ENCODE measurements at places on chromosomes 13 and 19.

GRCh38 chr13:87084192-87084591, 587.0 kb upstream of the SLITRK5 start:
- DNase-seq, result no peak

DNA sequence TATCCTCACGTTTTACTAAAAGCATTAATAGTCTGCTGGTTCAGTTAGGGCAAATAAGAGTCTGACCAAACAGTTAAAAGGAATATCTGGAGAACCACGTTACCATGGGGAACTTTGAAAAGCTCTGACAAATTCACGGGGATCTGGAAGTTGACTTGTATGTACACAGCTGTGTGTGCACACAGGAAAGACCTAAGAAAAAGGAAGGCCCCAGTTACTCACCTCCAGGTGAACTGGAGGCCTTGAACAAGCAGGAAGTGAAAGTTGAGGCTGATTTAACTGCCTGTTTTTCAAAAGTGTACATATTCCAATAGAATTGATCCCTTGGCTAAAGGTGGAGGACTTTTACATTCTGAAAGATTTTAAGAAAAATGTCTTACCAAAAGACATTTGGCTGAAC, 1891.6 kb upstream of the PCDH20 start:
- DNase-seq, result no peak

DNA sequence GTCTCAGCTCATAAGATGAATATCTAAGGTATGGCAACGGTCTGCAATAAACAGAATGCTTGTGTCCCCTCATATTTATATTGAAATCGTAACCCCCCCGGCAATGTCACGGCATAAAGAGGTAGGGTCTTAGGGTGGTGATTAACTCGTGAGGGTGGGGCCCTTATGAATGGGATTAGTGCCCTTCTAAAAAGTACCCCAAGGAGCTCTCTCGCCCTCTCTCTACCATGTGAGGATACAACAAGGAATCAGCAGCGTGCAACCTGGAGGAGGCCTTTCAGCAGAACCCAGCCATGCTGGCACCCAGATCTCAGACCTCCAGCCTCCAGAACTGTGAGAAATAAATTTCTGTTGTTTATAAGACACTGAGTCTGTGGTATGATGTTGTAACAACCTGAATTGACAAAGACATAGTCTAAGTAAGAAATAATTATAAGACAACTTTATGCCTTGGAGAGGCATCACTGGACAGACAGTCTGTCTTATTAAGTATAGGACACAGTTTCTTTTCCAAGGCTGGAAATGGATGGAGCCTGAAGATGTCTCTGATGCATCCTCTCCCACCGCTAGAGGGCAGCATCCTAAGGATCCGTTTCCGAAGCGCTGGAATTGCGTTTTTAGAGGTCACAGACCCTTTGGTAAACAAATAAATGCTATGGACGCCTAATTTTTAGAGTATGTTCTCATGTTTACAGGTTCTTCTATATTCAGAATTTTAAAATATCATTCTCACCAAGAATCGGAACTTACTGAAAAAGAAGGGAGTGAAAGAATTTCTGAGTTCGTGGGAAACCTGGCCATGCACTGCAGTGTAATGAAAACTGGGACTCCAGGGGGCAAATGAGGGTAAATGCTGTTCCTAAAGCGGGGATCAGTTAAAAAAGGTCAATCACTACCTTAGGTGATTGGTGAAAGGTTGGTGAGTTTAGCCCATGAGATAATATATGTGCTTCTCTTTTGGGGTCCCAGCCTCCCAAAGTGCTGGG, 13.3 kb upstream of the LEUTX start:
- DNase-seq, result peak; percentile 7

DNA sequence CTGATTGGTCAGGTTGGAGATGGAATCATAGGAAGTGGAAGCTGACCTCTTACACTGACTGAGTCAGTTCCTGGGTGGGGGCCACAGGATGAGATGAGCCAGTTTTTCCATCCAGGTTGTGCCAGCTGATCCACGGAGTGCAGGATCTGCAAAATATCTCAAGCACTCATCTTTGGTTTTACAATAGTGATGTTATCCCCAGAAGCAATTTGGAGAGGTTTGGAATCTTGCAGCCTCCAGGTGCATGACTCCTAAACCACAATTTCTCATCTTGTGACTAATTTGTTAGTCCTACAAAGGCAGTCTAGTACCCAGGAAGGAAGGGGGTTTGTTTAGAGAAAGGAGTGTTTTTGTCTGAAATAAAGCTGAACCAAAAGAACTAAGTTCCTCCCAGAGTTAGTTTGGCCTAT, 212.8 kb downstream of the SLITRK6 start:
- peak; percentile 95 for DNase-seq

DNA sequence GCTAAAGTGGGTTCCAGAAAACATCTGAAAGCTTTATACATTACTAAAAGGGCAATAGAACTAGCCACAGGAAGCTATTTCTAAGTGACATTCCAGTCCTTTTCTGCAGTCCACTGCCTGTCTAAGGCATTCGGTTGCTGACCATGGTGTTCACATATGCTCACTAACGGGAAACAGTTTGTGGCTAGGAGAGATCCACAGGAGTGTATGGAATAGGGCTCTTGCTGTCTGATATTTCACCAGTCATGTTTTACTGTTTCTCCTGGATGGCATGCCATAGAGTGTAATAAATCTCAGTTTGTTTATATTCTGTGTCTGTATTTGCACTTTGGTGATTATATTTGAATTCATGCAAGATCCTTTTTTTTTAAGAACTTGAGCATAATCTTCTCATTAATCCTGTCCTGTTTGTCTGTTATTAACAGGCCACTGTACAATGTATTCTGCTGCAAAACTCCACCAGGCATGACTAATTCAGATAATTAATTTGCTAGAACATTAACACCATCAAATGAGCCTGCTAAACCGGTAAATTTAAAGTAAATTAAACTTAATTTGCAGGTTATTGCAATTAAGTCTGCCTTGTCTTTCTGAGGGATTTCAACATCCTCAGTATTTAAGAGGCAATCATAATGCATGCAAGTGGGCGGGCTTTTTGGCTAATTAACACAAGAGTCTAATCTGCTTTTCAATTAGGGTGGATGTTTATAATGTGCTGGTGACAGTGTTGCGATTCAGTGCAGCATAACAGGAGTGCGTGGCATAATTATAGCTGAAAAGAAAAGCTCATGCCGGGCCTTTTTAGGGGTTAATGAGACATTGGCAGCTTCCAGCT, 201.3 kb downstream of the POU4F1 start:
- no peak for DNase-seq

- no peak for DNase-seq
Observed at GRCh38 chr13:108276060-108276459, 6.5 kb downstream of the TNFSF13B start.

DNA sequence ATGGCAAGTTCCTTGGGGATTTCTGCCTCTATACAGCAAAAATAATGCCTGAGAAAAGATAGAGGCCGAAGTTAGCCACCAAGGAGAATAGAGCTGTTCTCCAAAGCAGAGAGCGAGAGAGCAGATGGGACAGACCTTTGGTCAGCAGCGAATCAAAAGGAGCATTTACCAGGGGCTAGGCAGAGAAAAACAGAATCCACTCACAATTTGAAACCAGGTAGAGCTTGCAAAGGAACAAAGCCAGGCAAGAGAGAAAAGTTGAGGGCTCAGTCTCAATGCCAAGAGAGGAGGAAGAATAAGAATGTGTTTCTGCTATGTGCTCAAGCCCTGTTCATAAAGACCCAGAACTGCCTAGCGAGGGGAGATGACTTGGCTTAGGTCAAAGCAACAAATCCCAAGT, 112.8 kb downstream of the DCT start:
- DNase-seq, result no peak

DNA sequence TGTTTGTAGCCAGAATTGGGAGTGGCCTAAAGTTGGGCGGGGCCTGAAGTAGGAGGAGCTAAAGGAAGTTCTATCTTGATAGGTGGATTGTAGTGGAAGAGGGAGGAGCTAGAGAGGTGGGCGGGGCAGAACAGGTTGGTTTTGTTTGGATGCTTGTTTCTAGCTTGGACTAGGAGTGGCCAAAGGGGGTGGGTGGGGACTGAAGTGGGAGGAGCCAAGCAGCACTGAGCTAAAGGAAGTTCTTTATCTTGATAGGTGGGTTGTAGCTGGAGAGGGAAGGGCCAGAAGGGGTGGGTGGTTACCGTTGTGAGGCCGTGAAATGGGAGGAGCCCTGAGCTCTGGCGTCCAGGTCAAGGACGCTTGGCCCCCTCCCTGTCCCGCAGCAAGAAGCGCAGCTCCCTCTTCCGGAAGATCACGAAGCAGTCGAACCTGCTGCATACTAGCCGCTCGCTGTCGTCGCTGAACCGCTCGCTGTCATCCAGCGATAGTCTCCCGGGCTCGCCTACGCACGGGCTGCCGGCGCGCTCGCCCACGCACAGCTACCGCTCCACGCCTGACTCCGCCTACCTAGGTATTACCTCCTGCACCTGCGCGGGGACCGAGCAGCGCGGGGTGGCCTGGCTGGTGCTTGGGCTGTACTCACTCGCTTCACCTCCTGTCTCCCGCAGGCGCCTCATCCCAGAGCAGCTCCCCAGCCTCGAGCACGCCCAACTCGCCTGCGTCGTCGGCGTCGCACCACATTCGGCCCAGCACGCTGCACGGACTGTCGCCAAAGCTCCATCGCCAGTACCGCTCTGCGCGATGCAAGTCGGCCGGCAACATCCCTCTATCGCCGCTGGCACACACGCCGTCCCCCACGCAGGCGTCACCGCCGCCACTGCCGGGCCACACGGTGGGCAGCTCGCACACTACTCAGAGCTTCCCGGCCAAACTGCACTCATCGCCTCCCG, 8.0 kb downstream of the DNASE2 start:
- DNase-seq, result no peak

GRCh38 chr19:10505583-10506229, 2.5 kb upstream of the KEAP1 start:
- peak; percentile 35 for DNase-seq

DNA sequence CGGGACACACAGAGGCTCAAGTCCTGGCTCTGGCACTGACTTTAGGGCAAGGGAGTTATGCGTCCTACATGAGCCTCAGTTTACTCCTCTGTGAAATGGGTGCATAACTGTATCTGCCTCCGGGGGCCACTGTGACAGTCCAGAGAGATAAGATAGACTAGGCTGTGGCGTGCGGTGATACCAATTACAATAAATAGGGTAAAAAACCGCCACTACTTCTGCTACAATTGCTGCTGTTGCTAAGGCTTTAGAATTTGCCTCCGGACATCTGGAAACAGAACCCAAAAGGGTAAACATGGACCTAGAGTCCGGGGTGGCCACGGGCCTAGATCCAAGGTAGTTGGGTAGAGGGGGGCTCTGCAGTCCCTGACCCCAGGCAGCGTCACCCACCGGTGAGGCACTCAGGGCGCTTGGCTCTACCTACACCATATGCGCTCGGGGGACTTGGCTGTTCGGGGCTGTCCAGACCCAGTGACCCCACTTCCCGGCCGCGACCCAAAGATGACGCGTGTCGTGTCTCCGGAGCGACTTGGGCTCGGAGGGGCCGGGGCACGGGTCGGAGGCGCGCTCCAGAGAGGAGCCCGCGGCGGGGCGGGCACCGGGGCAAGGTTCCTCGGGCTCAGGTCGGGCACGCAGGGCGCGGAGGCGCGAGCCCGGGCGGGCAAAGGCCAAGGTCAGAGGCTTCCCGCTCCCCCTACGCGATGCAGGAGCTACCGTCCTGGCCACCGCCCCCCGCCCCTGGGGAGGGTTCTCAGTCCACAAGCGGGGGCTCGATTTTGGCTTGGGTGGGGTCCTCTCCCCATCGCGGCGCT, 1.1 kb downstream of the INSR start:
- DNase-seq, result no peak

GRCh38 chr13:28318496-28318895, 176.4 kb downstream of the FLT1 start:
- DNase-seq, result no peak

DNA sequence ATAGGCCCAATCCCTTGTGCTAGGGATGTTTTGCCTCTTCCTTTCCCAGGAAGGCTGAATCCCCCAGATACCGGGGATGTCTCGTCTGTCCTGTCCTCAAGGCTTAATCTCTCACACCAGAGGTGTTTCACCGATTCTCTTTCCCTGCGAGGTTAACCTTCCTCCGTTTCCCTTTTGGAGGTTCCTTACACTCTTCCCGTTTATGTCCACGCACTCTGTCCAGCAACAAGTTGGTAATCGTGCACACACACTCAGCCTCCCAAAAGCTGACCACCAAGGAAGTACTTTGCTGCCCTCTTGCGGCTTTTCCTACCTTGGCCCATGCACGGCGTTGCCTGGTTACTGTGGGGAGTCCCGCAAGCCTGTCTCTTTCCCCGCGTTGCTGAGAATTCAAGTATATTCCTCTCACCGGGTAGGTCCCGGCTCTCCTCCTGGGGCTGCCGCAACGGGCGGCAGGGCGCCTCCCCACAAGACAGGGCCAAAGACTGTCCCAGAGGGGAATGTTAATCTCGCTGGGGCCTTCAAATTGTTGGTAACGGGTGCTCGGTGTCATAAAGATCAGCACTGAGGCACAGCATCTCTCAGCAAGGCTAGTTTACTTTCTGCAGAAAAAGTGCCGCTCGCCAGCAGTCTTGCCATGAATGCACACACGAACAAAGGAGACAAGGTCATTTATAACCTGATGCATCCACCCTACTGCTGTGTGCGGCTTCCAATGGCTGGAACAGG, 36.7 kb upstream of the CD177 start:
- DNase-seq, result peak; percentile 41

- no peak for DNase-seq
Observed at GRCh38 chr19:5329141-5329540, 11.5 kb downstream of the PTPRS start.

DNA sequence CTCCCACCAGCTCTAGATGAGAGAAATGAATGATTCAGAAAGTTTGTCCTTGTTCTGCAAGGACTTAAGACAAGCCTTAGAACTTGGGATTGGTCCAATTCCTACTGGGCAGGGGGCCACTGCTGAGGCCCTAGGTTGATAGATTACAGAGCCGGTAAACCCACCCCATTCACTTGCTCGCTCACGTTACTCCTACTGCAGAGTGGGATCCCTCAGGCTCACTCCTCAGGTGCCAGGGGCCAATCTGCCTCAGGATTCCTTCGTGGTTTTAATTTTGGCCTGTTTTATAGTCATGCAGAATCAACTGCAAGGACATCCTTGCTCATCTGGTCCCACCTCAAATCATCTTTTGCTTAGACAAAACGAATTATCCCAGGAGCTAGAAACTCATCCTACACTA, 59.0 kb downstream of the SERP2 start:
- DNase-seq, result no peak

GRCh38 chr19:56301886-56302620, 12.6 kb downstream of the ZSCAN5A start:
- DNase-seq, result no peak

- no peak for DNase-seq
Observed at GRCh38 chr19:4662812-4663211, 7.3 kb downstream of the MYDGF start.

DNA sequence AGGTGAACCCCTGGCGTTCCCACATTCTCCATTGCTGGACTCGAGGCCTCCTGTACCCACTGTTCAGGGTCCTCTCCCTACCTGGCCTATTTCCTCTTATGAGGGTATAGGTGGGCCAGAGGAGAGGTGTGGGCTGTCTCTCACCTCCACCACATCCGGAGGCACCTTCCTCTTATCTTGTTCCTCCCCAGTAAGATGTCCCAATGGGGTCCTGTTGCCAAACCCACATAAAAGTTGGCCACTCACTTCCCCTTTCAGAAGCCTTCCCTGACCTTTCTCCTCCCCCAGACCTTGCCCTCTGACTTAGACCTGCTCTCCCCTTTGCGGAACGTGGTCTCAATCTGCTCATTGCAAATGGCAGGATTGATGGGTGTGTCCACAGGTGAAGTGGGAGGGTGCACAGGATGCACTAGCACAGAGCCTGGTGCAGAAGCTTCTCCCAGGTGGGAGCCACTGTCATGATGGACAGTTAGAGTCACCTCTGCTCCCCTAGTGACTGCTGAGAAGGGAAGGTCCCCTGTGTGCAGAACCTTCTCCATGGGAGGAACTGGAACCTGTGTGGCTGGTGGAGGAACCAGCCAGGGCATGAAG, 1.3 kb downstream of the CYP4F3 start:
- no peak for DNase-seq

GRCh38 chr19:33698576-33699435, 77.1 kb downstream of the CHST8 start:
- DNase-seq, result no peak

Data from NCI-H226 (cell line).